ENCODE measurements at places on chromosomes 6 and 20.
A peak's percentile ranks its signal among the peaks of the same experiment; 100 is the strongest.

DNA sequence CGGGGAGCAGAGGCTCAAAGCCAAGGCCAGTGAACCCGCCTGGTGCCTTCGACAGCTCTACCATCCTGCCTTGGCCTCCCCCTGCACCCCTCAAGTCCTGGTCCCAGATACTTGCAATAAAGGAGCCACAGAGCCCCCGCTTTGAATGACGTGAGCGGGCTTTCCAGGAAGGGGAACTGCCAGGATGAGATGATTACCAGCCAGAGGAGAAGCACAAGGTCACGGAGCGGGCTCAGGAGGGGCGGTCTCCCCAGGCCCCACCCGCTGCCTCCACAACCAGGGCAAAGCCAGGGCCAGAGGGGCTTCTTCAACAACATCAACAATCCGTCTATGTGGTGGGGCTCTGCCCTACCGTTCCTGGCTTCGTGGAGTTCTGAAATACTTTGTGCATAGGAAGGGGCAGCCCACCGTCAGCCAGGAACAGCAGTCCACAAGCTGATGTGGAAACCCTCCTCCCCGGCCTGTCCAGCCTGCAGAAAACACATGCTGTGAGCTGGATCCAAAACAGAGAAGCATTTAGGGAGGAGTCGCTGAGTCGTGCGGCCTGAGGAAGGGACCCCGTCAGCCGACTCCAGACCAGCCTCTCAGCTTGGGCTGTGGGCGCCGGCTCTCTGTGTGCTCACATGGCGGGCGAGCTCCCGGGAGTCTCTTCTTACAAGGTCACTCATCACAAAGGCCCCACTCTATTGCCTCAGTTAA lies 392.5 kb downstream of the CDH4 start:
- DNase-seq: no peak

DNA sequence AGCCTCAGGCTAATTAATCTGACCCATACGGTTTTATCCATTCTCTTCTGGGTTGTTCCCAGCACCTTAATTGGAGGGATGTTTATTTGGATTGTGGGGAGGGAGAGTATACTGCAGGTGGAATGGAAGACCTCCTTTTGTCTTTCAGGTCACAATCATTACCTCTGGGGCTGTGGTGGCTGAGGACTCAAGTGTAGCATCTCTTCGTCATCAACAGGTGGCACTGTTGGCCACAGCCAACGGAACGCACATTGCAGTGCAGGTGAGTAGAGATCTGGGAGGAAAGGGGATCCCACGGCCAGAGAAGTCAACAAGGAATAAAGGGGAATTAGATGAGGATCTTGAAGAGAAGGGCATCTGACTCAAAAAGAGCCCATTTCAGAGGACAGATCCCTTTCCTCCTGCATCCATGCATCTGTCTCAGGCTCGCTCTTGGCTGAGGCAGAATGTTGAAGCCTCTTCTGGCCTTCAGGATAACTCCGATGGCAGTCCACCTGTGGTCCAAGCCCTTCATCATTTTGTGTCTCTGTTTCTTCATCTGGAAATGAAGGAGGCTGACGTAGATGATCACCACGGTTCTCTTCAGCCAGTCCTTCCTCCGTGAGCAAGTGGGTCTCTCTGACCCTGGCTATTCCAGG lies 3.2 kb upstream of the DEF6 start:
- no peak for DNase-seq

GRCh38 chr6:22145823-22146677 lies 150.8 kb downstream of the PRL start:
- DNase-seq: no peak

DNA sequence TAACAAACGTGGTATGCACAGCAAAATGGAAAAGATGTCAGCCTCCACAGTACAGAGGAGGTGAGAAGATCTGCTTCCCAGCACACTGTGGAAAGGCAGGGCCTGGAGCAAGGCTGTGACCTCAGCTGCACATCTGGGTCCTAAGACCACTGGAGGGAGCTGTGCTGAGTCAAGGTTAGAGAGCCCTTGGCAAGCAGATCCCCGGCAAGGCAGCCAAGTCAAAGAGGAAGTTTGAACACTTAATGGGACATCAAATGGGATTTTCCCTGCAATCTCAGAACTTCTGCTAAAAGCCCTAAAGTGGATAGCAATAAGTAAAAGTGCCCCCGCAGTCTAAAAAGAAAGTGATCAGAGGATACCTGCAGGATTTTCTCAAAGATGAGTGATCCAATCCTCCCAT lies 39.5 kb downstream of the UNC5CL start:
- no peak for DNase-seq

- DNase-seq: no peak
Observed at GRCh38 chr20:50284811-50285375, 94.3 kb downstream of the CEBPB start.

GRCh38 chr20:9608639-9609340 lies 94.4 kb downstream of the LAMP5 start:
- DNase-seq: no peak

DNA sequence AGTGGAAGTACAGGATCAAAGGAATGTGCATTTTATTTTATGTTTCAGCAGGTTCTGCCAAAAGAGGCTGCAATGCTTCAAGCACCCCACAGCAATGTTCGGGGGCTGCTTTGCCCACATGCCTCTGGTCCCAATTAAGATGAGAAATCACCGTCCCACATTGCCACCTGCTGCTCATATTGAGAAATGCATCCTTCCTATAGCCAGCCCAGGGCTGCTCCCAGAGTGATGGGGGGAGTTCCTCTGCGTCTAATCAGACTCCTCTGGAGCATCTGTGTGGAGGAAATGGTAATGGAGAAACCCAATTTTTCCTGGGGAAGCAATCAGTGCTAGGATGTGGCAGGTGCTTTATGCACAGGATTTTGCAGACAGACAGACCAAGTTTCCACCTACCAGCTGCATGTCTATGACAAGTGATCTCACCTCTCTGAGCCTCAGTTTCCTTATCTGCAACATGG lies 33.7 kb downstream of the PTGIS start:
- peak; percentile 32 for DNase-seq

DNA sequence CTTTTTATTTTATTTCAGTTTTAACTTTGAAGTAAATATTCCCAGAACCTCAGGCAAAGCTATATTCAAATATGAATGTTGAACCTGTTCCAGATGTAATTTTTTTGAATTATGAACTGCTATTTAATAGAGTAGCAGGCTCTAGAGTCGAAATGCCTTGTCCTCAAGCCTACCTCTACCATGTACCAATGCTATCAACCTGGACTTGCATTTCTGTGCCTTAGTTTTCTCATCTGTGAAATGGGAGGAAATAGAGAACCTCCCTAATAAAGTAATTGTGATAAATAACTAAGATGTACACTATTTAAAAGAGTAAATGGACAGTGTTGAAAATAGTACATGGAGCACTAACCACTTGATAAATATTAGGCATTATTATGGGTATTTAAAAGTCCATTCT lies 551.6 kb upstream of the JARID2 start:
- no peak for DNase-seq

GRCh38 chr6:27608916-27609883 lies 136.3 kb upstream of the ZNF184 start:
- DNase-seq: no peak

DNA sequence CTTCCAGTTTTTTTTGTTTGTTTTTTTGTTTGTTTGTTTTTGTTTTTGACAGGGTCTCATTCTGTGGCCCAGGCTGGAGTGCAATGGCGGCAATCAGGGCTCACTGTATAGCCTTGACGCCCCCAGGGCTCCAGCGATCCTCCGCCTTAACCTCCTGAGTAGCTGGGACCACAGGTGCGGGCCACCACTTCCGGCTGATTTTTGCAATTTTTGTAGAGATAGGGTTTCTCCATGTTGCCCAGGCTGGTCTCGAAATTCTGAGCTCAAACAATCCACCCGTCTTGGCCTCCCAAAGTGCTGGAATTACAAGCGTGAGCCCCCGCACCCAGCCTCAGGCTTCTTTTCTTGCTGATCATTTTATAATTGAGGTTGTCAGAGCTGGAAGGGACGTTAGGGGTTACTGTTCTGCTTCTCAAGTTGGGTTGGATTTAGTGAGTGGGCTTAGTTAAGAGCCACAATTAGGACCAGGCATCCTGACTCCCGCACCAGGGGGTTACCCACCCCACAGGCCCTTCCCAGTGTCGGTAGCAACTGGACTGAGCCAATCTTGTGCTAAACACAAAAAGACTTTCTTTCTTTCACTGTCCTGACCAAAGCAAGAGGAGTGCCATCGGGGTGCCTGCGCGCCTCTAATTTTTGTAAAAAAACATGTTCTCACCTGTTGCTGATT lies 13.1 kb upstream of the ZSCAN9 start:
- no peak for DNase-seq

DNA sequence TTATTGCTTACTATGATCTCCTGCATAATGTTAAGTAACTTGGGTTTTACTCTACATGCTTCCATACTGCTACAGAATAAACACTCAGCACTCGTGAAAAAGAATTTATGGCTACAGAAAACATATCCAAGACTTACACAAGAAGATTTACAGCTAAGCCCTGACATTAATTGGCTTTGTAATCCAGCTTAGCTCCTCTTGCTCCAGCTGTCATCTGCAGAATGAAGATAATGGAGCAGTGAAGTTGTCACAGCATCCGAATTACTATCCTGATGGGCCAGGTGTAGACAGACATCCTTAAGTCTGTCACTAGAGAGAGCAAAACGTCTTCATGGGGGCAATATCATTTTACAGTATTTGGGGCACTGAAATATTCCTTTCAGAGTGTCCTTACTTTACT lies 155.3 kb downstream of the PRKN start:
- no peak for DNase-seq

DNA sequence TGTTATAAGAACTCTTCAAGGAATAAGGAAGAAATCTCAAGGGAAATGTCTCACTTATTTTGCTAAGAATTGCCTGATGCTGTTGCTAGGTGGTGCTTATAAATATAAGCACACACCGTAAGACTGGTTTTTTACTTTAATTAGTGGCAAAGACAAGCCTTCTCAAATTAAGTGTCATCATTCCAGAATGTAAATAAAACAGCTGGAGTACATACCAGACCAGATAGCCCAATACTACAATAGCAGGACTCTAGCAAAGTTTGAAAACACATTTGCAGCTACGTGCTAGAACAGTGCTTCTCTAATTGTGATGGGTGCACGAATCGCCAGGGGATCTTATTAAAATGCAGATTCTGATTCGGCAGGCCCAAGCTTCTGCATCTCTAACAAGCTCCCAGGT lies 6.8 kb downstream of the CNKSR3 start:
- no peak for DNase-seq
